ENCODE measurements at places on chromosomes 4 and X.

GRCh38 chrX:151416579-151416978, 19.6 kb downstream of the VMA21 start:
- no peak for DNase-seq

GRCh38 chr4:110869862-110870572, 247.1 kb upstream of the PITX2 start:
- no peak for DNase-seq

DNA sequence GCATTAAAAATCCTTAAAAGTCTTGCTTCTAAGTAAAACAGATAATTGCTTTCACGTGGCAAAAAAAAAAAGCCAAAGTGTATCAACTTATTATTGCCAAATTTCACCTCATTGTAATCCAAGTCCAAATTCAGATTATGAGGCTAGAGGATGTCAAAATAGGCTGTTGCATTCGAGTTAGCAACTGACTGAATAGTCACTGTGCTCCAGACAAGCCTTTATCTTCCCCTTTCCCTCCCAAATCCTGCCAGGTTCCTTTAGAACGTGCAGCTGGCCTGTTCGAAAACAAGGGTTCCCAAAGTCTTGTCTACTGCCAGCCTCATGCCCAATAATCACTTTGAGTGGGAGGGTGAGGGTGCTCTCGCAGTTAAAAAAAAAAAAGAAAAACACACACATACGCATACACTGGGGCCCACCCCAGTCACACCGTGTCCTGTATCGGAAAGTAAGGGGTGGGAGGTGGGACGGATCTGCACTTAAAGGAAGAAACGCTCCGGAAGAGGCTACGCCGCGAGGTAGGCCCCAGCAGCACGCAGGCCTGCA, 603 bp downstream of the MAD2L1 start:
- DNase-seq = no peak

GRCh38 chr4:132396636-132397035, 752.5 kb upstream of the PCDH10 start:
- DNase-seq = no peak

GRCh38 chrX:38754102-38754790, 47.0 kb upstream of the MID1IP1 start:
- DNase-seq = no peak

DNA sequence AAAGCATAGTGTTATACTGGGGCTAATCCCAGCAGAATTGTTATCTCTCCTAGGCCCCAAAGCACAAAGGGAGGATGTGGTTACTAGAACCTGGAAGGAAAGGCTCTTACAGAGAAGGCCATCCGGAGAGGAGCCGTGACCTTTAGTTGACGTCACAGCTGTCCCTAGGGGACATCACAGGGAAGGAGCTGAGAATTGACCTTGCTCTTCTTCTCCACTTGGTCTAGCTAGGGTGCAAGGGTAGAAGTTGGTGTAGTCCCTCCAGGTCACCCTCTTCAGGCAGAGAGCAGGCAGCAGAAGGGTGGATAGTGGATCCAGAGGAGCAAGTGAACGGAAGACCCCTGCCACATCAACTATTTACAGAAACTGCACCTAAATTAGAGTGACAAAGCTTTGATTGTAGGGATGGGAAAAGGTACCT, 22.8 kb upstream of the FGF2 start:
- DNase-seq = no peak

DNA sequence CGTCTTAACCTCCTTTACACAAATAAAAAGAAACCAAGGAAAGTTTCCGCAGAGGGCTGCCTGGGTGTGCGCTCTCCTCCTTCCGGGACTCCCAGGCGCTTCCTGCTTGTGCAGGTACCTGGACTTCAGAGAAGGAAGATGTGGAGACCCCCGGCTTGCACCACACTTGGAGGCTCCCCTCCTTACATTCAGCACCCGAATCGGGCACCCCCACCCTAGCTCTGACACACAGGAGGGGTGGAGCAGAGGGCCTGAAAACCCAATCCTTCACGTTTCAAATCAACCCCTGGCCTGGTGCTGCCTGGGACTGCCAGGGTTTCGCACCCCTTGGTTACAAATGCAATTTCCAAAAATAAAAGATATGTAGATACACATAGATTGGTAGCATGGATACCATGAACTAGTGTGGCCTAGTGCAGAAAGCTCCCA, 3.1 kb downstream of the NKX3-2 start:
- DNase-seq = no peak

GRCh38 chrX:49177338-49177833, 5.7 kb downstream of the PLP2 start:
- no peak for DNase-seq

- DNase-seq = no peak
Measured at GRCh38 chrX:113929004-113929403, 654.9 kb upstream of the HTR2C start.

DNA sequence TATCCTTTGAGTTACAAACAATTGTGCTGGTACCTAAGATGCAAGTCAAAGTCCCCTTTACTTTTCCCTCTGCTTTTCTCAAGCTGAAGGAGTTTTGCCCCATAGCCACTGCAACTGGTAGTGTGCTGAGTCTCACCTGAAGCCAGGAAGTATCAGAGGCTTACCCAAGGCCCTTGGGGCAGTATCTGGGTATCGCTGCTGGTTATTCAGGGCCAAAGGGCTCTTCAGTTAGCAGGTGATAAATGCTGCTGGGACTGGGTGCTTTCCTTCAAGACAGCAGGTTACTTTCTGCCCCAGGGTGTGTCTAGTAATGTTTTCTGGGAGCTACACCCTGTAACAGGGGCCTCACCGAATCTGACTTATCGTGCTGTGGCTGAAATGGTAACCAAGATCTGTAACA, 90.4 kb upstream of the SLC6A14 start:
- DNase-seq = no peak

DNA sequence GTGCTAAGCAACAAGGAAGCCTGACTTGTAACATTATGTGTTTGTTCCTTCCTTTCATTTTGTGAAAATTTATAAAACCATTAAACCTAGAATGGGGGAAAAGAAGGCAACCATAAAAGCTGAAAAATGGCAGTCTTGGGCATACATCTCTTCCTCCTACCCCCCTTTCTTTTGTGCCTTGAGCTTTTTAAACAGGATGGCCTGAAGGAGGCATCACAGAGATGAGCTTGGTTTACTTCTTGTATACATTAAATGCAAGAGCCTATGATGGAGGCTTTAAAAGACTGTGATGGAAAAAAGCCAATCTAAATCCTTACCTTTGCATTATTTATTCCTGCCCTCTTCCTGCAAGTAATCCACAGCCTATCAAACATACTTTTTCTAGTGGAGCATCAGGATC, 36.2 kb upstream of the ADH7 start:
- DNase-seq = no peak

DNA sequence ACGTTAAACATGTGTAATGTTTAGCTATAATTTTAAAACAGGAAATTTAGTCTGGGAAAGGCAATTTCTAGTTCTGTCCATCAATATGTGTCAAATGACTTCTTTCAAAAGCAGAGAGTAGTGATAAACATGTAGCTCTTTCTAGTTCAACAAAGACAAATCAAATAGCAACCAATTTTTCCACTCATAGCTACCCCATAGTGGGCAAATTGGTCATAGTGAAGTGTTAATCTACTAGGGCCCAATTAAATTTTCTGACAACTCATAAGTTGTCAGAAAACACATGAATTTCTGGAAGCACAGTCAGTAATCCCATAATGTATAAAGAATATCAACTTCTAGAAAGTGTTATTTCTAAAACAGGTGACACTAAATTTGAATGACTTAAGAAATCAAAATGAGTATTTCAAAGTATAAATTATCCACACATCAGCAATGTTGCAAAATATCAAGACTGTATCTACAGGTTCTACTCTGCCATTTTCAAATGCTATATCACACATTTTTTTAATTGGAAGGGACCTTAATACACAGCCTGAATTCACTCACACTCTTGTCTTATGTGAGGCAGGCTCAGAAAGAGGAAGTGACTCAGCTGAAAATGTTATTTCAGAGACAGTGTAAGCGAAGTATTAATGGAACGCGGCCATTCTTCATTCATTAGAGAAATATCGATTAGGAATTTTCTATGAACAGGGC, 7.7 kb downstream of the OCIAD2 start:
- no peak for DNase-seq

DNA sequence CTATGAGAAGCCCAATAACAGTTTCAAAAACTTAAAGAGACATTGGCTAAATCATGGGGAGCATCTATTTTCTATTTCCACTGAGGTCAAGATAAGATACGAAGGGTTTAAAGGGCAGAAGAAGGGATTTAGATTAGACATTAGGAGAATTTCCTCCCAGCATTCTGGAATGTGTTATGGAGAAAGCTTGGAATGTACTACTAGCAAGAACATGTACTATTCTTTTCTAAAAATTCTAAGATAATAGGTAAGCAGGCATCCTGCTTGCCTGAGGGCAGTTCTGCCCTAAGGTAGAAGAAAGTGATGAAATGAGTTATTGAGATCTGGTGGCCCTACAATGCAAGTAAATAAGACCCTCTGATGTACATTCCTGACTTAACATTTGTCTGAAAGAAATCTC, 279.2 kb downstream of the NR3C2 start:
- DNase-seq = no peak

DNA sequence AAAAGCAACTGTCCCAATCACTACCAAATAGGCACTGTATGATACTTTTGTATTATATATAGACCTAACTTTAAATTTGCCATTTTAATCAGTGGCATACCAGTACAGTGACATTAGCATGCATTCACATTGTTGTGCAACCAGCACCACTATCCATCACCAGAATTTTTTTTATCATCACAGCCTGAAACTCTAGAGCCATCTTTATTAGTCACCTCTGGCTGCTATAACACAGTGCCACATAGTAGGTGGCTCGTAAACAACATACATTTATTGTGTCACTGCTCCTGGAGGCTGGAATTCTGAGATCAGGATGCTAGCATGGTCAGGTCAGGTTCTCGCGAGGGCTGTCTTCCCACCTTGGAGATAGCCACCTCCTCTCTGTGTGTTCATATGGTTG, 188.4 kb upstream of the GALNT7 start:
- no peak for DNase-seq

DNA sequence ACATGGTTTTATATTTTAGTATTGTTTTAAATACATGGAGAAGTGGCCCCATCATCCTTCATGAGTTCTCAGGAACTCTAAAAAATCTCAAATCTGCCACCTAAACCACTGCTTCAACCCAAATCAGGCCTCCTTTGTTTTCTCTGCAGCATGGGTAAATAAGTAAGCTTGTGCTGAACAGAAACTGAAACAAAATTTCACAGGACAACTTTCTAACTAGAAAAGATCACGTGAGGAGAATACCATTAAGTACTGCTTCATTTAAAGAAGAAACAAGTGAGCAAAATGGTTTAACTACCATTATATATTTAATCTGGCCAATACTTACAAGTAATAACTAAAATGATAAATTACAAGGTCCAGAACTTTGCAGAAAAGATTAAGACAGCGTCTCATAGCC, 2.5 kb downstream of the ARAP2 start:
- no peak for DNase-seq

- DNase-seq = no peak
Measured at GRCh38 chr4:54675721-54676461, 18.1 kb downstream of the KIT start.

DNA sequence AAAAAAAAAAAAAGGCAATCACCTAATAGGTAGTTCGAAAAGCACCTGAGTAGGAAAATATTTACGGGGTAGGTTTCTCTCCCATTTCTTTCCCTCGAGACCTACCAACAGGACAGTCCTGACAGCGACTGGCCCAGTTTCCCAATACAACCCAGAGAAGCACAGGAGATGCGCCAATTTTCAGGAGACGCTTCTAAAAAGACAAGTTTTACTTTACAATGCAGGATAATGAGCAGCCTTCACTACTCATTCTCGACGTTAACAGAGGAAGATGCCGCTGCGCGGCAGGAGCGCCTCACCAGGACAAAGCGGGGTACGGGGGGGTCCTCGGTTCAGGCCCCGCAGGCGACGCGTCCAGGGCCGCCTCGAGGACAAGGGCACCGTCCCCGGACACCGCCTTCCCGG, 708 bp downstream of the BCLAF3 start:
- no peak for DNase-seq

DNA sequence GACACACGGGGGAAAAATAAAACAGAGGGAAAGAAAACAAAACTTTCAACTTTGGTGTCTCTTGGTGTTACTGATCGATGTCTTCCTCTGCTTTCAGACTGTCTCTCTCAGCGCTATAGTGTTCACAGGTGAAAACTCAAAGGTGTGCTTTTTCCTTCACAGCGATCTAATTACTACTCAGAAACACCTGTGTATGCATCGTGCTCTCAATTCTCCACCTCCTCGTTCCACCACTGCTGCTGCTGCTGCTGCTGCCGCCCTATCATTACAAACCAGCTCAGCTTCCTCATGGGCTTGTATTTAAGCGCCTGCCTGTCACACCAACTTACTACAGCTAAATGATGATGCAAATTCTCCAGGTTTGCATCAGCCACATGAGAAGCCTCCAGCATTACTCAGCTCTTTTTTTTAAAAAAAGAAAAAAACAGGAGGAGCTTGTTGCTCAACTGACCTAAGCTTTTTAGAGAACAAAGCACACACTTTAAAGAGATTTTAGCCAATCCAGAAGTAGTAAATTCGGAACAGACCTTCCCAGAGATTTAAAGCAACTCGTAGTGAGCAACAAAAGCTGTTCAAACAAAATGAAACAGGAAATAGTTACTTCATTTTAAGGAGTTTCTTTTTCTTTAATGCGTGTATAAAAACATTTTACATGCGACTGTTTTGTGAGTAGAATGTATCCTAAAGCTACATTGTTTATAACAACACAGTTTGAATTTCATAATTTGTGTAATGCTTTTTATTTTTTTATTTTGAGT, at the start of gene SLC7A11:
Gene SLC7A11 (minus strand): TSS at position 274 of the 758 bp plus-strand sequence. CDS start 280 bp downstream, outside the sequence.
- DNase-seq = no peak

- DNase-seq = no peak
Measured at GRCh38 chrX:98231003-98231402, 1347.3 kb downstream of the RPA4 start.

DNA sequence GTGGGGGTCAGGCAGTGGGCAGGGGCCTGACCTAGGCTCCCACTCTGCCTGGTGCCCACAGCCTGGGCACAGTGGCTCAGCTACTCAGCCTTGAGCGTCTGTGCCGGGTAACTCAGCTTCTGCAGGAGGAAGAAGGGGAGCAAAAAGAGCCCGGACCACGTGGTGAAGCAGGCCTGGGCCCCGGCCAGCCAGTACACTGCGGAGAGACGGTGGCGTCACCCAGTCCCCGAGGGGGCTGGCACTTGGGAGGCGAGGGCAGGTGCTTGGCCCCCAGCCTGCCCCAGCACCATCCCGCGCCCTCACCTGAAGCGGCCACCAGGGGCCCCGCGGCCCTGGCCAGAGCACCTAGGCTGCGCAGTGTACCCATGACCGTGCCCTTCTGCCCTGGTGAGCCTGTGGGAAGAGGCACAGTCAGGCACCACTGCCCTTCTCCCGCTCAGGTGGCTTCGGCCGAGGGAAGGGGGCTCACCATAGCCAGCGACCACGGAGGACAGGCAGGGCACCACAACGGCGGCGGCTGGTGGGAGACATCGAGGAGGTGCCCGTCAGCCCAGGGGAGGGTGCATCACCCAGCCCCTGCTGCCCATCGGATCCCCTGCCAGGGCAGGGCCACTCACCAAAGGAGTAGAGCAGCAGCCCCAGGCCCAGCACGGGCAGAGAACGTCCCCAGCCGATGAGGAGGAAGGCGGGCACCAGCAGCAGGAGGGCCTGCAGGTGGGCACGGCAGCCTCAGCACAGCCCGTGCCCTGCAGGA, 32.3 kb downstream of the NOP14 start:
- DNase-seq = no peak

- DNase-seq = no peak
Measured at GRCh38 chr4:159464302-159464701, 361.4 kb downstream of the RAPGEF2 start.

All from psoas muscle (tissue), 8 donors.